ENCODE measurements at places on chromosomes 4 and X.

- DNase-seq, result no peak
These were observed 142.3 kb downstream of the SH3KBP1 start for GRCh38 chrX:19745077-19745476.

DNA sequence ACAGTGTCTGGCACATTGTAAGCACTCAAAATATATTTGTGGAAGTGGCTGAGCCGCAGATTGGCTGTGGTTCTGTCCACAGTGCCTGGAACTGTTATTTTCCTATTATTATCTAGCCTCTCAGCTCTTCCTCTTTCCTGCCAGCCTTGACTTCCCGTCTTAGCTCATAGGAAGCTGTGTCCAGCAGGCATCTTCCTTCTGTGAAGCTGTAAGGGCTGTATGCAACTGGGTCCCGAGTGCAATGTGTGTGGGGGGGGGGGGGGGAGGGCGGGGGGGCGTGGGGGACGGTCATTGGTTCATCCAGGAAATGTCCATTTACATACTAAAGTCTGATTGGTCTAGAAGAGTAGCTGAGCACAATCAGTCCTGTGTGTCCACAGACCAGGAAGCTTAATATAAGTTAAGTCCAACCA is 210.7 kb downstream of the PDGFRA start:
- peak; percentile 42 for DNase-seq

GRCh38 chr4:26412381-26413372 is 77.6 kb downstream of the CCKAR start:
- no peak for DNase-seq

- no peak for DNase-seq
These were observed 18.7 kb downstream of the ZNF595 start for GRCh38 chr4:71830-72229.

DNA sequence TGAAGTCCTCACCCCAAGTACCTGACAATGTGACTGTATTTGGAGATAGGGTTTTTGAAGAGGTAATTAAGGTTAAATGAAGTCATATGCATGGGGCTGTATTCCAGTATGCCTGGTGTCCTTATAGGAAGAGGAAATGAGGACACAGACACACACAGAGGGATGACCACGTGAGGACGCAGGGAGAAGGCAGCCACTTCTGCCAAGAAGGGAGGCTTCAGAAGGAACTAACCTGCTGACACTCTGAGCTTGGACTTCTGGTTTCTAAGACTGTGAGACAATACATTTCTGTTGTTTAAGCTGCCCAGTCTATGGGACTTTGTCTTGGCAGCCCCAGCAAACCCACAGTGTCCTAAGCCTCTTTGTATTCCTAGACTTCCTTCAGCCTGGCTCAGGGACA is 3.0 kb upstream of the SLC2A9 start:
- DNase-seq, result no peak

DNA sequence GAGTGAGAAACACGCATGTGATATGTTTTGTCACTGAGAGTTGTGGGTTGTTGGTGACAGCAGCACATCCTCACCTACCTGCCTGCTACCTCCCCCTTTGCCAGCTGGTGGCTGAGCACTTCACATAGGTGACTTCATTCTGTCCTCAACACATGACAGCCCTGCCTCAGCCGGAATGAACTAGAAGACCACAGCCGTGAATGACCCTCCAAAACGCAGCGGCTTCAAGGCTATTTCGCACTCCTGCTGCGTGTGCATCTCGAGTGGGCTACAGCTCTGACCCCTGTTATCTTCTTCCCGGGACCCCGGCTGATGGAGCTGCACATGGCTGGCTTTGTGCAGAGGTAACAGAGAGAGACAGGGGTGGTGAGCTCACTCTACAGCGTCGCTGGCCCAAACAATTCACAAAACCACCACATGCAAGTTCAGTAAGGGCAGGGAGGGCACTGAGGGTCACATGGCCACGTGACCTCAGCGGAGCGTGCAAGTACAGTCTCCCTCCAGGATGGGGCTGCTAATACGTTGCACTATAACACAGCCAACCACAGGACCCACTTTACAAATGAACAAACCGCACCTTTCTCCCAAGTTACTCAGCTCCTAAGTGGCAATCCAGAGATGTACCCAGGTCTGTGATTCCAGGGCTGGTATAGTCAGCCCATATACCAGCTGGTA is 6.3 kb upstream of the PPP2R2C start:
- no peak for DNase-seq

- no peak for DNase-seq
These were observed 132.2 kb downstream of the IDS start for GRCh38 chrX:149372866-149373265.

- DNase-seq, result no peak
These were observed 217.2 kb upstream of the BOD1L1 start for GRCh38 chr4:13844740-13845139.

GRCh38 chr4:153748378-153748777 is 11.4 kb downstream of the RNF175 start:
- no peak for DNase-seq

- peak; percentile 18 for DNase-seq
These were observed 73.5 kb upstream of the RAP2C start for GRCh38 chrX:132292793-132293192.

DNA sequence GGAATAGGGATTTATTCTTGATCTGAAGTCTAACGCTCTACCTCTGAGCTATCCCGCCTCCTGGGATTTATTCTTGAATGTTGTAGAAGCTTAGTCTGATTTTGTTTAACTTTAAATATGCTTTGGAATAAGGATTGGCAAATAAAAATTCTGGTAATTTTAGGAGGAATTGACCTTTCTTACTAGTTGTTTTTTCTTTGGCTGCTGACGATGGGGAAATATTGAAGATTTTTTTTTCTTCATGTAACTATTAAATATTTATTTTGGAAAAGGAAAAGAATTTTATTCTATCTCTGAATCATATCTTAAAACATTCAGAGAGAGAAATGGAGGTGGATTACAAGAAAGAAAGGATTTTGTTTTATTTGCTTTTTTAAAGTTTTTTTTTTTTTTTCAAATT is 122.9 kb downstream of the PDLIM5 start:
- DNase-seq, result no peak

DNA sequence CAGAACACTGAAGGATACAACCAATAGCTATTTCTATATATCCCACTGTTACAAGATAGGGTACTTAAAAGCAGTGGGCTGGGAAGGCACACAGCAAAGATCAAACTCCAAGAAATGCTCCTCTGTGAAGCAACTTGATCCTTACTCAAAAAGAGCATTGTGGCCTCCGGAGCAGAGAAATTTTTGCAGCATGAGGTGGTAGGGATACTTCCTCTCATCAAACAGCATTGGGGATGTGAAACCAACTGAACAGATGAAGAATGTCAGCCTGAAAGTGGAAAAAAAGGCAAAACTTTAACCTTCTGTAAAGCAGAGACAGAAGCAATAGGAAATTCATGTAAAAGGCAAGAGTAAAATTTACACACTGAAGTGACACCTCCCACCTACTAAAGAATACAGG is 92.2 kb downstream of the HUWE1 start:
- no peak for DNase-seq

GRCh38 chr4:162871990-162872389 is 294.7 kb downstream of the NAF1 start:
- DNase-seq, result no peak

DNA sequence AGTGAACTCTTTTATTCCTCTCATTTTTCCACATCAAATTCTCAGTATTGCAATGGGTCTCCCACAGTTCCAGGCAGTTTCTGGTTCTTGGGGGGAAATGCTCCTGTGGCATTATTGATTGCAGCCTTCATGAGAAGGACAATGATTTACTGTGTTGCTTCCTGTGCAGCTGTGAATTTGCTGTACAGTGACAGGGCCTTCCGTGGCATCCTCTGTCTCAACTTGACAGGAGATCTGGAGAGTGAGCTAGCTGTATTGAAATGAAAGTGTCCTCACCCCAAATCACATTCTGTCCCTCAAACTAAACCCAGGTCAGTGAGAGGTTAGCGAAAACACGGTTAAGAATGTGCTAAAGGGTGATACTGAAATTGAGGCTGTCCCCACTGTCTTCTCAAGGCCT is 77.1 kb upstream of the ATOH1 start:
- no peak for DNase-seq

GRCh38 chrX:50716706-50717105 is 97.3 kb downstream of the SHROOM4 start:
- DNase-seq, result no peak

DNA sequence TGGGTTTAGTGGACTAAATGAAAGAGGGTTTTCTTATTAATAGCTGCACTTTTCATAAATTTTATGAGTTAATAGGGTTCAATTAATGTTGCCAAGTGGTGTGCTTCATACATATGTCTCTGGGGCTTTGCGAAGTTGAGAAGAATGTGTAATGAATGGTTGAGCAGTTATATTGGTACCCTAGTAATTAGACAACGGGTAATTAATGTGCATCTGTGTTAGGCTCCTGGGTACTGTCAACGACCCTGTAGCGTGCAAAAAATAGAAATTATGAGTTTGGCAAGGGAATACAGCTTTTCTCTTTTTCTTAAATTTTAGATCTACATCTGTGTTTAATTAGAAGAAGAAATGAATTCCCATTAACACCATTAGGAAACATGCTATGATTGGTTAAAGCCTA is 1027.7 kb downstream of the ARAP2 start:
- DNase-seq, result no peak

DNA sequence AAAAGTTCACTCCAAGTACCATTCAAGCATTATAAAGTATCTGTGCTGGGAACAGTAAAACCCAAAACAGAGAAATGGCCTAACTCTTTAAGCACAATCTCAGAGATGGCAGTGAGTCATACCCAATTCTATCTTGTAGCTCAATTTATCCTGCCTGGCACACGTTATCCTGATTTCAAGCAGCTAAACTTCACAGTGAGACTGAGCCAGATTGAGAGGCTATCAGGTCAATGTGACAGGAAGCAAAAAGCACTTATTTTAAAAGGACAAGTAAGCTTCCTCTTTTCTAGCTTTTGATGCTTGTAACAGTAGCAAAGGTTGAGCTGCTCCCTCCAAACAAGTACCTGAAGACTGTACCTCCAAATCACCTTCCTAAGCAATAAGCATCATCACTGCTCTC is 324.9 kb downstream of the NAF1 start:
- DNase-seq, result no peak

DNA sequence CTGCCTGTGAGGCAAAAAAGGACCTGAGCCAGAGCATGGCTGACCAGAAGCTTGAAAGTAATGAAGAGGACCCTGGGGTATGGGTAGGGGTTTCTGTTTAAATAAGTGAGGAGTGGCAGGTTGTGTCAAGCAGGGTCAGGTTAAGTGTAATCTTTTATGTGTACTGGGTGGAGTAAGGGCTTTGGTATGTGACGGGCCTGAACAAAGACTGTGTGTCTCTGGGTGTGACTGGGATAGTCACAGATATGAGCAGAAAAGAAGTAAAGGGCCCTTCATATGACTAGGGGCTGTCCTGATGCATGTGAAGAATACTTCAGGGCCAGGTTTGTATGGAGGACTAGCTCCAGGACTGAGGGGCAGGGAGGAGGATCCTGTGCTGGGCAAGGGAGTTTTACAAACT is 82.4 kb downstream of the ITIH6 start:
- DNase-seq, result no peak

- no peak for DNase-seq
These were observed 13.8 kb downstream of the RNF4 start for GRCh38 chr4:2482693-2483092.

DNA sequence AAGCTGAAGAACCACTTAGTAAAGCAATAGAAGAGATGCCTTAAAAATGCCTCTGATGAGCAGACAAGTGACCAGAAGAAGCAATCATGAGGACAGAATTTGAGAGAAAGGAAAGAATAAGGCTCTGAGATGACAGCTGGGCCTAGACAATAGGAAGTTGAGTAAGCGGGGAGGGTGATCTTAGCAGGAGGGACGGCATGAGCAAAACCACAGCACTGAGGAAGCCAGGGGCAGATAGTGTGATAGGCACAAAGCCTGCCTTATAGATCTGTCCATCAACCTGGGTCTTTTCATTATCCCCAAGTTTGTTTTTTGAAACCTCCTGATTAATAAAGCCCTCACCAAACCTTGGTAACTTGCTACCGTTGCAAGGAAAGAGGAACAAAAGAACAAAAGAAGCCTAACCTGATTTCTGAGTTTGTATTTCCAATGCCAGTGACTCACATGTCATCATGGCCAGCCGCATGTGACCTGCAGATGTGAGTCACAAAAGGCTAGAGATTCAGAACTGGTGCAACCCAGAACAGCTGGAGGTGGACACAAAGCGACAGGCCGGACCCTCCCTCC is 55.7 kb upstream of the PPARGC1A start:
- DNase-seq, result no peak

GRCh38 chrX:47316276-47317025 is 53.9 kb upstream of the ZNF157 start:
- no peak for DNase-seq

- DNase-seq, result no peak
These were observed 333.3 kb downstream of the PDGFC start for GRCh38 chr4:156638334-156638733.

GRCh38 chr4:128521156-128521555 is 233.5 kb upstream of the PGRMC2 start:
- DNase-seq, result peak; percentile 60

DNA sequence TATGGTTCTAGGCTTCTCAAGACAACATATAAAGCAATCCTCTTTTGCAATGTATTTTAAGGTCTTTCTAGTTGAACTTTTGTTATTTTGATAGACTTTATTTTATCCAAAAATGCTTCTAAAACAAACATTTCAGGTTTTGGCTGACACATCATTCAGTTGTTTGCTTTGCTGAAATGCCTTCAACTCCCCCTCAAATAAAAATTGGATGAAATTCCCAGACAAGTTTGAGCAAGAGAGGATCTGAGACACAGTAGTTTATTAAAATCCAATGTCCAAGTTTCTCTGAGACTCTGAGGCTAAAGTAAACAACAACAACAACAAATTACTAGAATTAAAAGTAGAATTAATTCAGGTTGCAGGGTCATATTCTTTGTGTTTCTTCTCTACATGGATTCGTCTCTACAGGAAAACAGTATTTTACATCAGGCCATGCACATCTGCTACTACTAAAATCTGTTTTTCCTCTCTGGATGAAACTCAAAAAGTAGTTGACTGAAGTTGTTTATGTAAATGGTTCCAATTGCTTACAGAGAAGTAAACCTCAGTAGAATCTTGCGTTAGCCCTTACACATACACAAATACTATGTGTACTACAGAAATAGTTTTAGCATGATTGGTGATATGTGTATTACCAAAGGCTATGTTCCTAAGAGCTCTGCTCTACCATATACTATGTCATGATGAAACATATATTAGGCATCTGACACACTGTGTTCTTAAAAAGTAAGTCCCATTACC is 64.9 kb downstream of the PRSS12 start:
- no peak for DNase-seq

DNA sequence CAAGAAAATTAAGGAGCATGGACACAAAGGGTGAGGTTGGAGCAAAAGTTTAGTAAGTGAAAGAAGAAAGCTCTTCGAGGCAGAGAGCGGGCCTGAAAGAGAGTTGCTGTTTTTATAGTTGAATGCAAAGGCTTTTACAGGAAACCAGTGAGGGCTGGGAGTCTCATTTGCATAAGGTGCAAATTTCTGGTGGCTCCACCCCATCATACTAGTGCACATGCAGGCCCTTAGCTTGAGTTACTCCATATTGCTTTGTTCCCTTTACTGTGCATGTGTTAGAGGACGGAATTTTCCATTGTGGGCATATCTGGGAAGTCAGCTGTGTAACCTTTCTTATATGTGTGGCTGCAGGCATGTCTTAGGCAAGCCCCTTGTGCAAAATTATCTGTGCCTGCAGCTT is 48.0 kb downstream of the CPE start:
- no peak for DNase-seq

GRCh38 chr4:33063241-33063640 is 2343.1 kb downstream of the PCDH7 start:
- no peak for DNase-seq
